ENCODE measurements at places on chromosomes 6 and 20.

DNA sequence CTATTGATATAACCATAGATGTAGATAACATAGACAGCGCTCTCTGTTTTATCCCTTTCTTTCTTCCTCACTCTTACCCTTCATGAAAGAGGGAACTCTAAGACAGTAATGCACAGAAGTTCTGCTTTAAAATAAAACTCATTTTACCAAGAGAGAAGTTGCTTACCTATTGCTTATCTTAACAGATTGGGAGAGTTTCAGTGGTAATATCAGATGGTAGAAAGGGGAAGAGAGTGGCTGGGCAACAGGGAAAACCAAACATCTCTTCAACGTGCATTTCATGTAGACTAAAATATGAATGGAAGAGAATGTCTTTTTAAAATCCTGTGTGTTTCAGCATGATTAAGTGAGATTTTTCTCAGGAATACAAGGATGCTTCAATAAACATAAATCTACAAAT is 45.3 kb upstream of the SIRPG start:
- peaks cover 4% of the 10 kb centered on the region for H3K27me3 ChIP-seq
- H3K27ac ChIP-seq: no peak overlapping the region
- H3K36me3 ChIP-seq: no peaks in the 10 kb centered on the region
- H3K4me1 ChIP-seq: peaks cover 7% of the 10 kb centered on the region

DNA sequence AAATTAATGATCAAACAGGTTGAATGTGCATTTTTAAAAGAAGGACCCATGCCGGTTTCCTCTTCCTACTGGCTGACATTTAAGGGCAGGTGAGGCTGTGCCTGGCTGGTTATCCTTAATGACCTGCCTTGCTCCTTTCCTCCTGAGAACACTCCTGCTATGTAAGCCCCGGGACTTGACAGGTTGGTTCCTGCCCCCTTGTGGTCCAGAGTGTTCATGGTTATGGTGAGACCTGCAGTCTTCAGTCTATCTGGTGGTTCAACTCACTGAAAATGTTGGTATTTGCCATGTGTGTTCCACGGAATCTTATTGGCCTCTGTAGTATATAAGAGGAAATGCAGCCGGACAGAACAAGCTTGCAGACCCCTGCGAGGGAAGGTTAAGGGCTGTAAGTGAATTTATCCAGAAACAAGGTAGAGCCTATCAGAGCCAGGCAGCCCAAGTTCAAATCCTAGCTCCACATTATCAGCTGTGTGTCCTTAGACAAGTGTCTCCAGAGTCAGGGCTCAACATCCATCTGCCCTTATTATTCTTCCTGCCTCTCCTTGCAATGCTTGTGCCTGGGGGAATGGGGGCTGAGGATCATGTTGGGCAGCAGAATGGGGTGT is 5.2 kb upstream of the BPIFA3 start:
- DNase-seq: peak; percentile 62
- H3K27ac ChIP-seq: no peak overlapping the region
- no peak overlapping the region for H3K4me3 ChIP-seq
- no peaks in the 10 kb centered on the region for H3K4me1 ChIP-seq
- H3K36me3 ChIP-seq: no peaks in the 10 kb centered on the region
- peaks cover 33% of the 10 kb centered on the region for H3K27me3 ChIP-seq

DNA sequence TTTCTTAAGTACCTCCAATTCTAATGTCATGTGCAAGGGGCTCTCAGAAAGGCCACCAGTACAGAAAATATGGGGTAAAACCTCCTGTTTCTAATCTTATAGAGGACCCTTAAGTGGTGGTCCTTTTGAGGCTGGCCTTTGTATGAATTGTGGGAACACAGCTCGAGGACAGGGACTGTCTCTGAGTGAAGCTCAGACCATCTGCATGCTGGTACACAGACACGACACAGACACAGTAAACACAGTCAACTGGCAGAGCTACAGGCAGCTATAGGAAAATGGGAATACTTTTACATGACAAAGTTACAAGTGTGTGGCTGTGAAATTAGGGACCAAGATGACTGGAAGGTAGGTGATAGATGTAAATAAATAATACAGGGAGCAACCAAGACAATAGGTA is 143.9 kb upstream of the PREP start:
- DNase-seq: no peak
- H3K27me3 ChIP-seq: no peaks in the 10 kb centered on the region
- H3K36me3 ChIP-seq: no peaks in the 10 kb centered on the region
- no peak overlapping the region for H3K27ac ChIP-seq
- H3K4me3 ChIP-seq: no peak overlapping the region

DNA sequence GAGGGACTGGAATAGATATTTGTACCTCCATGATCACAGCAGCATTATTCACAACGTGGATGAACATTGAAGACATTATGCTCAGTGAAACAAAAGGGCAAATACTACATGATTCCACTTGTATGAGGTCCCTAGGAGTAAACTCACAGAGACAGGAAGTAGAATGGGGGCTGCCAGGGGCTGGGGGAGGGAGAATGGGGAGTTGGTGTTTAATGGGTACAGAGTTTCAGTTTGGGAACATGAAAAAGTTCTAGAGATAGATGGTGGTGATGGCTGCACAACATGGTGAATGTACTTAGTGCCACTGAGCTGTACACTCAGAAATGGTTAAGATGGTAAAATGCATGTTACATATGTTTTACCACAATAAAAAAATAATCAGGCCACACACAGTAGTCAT is 164.3 kb upstream of the RREB1 start:
- no peak for DNase-seq
- H3K4me1 ChIP-seq: peaks cover 25% of the 10 kb centered on the region
- peak overlapping the region; percentile 67 for H3K27ac ChIP-seq
- H3K4me3 ChIP-seq: peak overlapping the region; percentile 58
- H3K36me3 ChIP-seq: no peaks in the 10 kb centered on the region
- no peaks in the 10 kb centered on the region for H3K27me3 ChIP-seq

DNA sequence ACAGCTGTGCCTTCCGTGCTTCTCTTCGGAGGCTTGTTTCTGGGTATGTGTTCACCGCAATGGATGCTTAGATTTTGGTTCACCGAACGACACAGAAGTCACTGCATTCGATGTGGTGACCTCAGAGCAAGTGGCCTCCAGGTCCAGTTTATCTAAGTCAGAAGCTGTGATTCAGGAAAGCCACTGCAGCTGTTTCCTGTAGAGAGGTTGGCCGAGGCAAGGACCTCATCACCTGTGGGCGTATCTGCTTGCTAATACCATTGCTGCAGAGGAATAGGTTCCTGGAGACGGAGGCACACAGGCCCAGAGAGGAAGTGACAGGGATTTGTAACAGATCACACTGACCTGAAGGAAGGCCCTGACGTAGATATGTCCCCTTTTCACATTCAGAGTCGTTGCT is 82.7 kb downstream of the FARS2 start:
- DNase-seq: no peak
- no peaks in the 10 kb centered on the region for H3K36me3 ChIP-seq

DNA sequence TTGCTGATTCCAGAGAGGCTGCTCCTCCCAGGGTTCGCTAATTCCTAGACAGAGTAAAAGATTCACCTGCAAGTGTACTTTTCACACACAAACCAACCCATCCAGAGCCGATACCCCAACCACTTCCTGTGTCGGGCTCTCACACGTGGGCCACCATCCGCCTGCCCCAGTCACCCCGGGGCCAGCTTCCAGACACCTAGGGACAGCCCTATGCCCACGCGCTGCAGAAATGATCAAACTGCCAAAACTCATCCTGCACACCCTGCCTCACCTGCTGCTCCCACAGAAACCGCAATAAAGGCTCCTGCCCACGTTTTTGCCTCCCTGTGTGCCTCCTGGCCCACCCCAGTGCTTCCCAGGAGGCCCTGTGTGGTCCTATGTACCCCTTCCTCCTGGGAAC is 59.5 kb downstream of the PSMG4 start:
- DNase-seq: no peak
- H3K4me1 ChIP-seq: no peaks in the 10 kb centered on the region
- no peak overlapping the region for H3K27ac ChIP-seq
- H3K4me3 ChIP-seq: no peak overlapping the region

- no peaks in the 10 kb centered on the region for H3K36me3 ChIP-seq
- no peak overlapping the region for H3K27ac ChIP-seq
- no peak for DNase-seq
- H3K4me1 ChIP-seq: no peaks in the 10 kb centered on the region
- no peaks in the 10 kb centered on the region for H3K27me3 ChIP-seq
- H3K4me3 ChIP-seq: no peak overlapping the region
Measured at GRCh38 chr6:97656236-97656635, 373.2 kb upstream of the MMS22L start.

DNA sequence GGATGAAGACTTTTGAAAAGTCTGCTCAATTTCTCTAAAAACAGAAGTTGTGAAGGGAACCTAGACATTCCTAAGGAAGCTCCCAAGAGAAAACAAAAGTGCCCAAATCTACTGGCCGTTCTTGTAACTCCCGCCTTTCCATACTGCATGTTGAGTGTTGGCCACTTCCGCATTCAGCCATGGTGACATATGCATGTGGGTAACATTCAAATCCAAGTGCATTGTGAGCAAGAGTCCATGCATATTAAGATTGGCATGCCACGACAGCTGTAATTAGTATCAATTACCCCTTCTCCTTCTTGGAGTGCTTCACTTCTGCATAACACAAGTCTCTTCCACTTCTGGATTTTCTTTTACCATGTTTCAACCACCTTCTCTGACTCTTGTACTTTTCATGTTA is 8.4 kb downstream of the SLC35D3 start:
- DNase-seq: no peak
- no peaks in the 10 kb centered on the region for H3K4me1 ChIP-seq
- H3K4me3 ChIP-seq: no peak overlapping the region
- no peak overlapping the region for H3K27ac ChIP-seq
- H3K27me3 ChIP-seq: peaks cover 12% of the 10 kb centered on the region
- H3K36me3 ChIP-seq: no peaks in the 10 kb centered on the region

DNA sequence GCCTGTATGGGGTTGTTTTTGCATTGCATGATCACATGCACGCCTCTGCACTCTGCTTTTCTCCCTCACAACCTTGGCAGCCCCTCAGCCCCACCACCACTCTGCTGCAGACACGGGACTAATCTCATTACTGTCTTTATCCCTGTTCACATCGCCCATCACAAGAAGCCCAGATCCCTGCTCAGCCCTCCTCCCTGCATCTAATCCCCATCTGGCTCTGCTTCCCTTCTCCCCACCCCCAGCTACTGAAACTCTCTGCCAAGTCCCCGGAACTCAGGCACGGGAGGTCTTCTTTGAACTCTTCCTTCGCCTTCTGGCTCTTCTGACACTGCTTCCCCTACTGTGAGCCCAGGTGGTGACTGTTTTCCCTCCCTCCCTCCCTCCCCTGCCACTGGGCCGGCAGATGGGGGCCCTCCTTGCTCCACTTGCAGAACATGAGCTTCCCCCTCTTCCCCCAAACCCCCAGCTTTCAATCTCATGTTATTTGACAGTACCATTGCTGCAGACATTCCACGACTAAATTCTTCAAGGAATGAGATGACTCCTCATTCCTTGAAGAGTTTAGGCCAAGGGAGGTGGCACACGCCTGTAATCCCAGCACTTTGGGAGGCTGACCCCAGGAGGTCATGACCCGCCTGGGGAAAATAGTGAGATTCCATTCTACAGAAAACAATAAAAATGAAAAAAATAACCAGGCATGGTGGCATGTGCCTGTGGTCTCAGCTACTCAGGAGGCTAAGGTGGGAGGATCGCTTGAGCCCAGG is 21.9 kb upstream of the TULP1 start:
- no peaks in the 10 kb centered on the region for H3K27me3 ChIP-seq
- DNase-seq: no peak
- no peaks in the 10 kb centered on the region for H3K36me3 ChIP-seq
- peaks cover 4% of the 10 kb centered on the region for H3K4me1 ChIP-seq
- no peak overlapping the region for H3K27ac ChIP-seq

DNA sequence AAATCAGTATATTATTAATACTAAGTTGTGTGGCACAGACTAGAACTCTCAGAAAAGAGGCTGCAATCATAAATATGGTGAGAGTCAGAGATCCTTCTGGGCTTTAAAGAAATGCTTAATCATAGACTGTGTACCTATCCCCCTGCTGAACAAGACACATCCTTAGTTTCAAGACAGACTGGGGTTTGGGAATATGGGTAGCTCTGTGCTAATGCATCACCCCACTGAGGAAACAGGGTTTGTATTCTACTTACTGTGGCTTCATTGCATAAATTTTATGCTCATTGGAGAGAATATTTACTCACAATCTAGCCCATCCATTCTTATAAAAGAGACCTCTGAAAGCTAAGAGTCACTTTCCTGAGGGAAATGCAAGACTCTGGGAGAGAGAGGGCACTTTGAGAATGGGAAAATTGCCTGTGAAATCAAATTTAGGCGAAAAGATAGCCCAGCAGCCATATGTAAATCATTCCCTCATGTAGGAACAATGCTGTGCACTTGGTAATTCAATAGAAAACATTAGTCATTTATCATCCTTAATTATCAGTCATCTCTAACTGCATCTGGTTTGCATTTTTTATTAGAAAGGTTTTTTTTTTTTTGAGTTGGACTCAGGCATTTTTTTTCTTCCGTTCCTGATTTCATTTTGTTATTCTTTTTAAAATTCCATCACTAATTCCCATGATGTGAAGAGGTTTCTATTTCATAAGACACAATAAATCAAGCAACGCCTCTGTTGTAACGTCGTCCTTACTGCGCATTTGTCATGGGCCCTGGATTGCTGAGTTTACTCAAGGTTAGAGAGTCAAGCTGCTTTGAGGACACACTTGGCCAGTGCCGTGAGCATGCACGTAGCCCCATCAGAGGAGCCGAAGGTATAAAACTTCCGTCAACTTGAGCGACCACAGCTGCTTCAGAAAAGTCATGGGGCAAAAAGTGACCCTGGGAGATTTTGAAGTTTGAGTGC is 91.8 kb downstream of the TRMT11 start:
- no peaks in the 10 kb centered on the region for H3K27me3 ChIP-seq
- H3K4me3 ChIP-seq: no peak overlapping the region
- no peak overlapping the region for H3K27ac ChIP-seq
- no peaks in the 10 kb centered on the region for H3K4me1 ChIP-seq

DNA sequence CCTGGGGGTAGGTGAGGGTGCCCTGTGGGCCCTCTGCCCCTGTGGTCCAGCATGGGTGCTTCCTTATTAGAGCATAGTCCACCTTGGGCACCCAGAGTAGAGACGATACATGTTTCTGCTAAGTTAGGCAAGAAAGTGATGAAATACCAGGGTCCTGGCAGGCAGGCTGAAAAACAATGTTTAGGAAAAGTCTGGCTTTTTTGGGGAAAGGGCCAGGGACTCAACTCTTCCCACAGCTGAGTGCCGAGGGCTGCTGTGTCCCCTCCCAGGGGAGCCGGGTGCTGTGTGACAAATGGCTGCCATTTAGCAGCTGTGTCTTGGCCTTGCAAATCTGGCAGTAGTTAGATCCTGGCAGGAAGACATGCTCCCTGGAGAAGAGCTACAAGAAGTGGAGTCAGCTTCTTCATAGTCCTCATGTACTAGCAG is 61.5 kb downstream of the RREB1 start:
- H3K36me3 ChIP-seq: peaks cover 2% of the 10 kb centered on the region
- no peak for DNase-seq
- no peak overlapping the region for H3K4me3 ChIP-seq
- H3K27me3 ChIP-seq: no peaks in the 10 kb centered on the region
- H3K27ac ChIP-seq: peak overlapping the region; percentile 72

GRCh38 chr6:55474382-55474781 is 104.6 kb downstream of the HMGCLL1 start:
- H3K27ac ChIP-seq: no peak overlapping the region
- no peaks in the 10 kb centered on the region for H3K27me3 ChIP-seq
- no peak for DNase-seq

- H3K4me3 ChIP-seq: no peak overlapping the region
- no peaks in the 10 kb centered on the region for H3K36me3 ChIP-seq
- no peaks in the 10 kb centered on the region for H3K27me3 ChIP-seq
- H3K4me1 ChIP-seq: peaks cover 5% of the 10 kb centered on the region
- H3K27ac ChIP-seq: no peak overlapping the region
Measured at GRCh38 chr20:38894091-38894847, 31.9 kb upstream of the FAM83D start.

All from common myeloid progenitor, CD34-positive (primary cell).